Fibroblast of lung (primary cell): ENCODE measurements at places on chromosomes 1 and 21. TPM values are rescaled to one million over a fixed set of nuclear protein-coding genes. Genes with fewer than 3 reads are reported as not detected.

The RIPPLY3 gene
- total RNA-seq: not detected in 2 replicates

The SPATA45 gene
- total RNA-seq: 0.51 and 0.83 TPM in 2 replicates

The C4BPB gene
- not detected in 2 replicates for total RNA-seq

The RGS18 gene
- 0.17 TPM in 1 of 2 replicates, not detected in the other for total RNA-seq

The SLC25A34 gene
- 0.77 and 0.83 TPM in 2 replicates for total RNA-seq

The SMPDL3B gene
- 0.17 and 0.26 TPM in 2 replicates for total RNA-seq

The SLC44A5 gene
- under 0.01 TPM in 2 replicates for total RNA-seq

The ABCG1 gene
- under 0.01 and 0.77 TPM in 2 replicates for total RNA-seq

The RGS1 gene
- total RNA-seq: under 0.01 and 0.50 TPM in 2 replicates

The EPB41 gene
- 23.1 and 38.0 TPM in 2 replicates for total RNA-seq

The CDC20 gene
- total RNA-seq: 1.3 and 24.1 TPM in 2 replicates

The SYCP1 gene
- total RNA-seq: not detected in 2 replicates

The CCDC27 gene
- total RNA-seq: not detected in 2 replicates

The FALEC gene
- total RNA-seq: 0.83 and 1.0 TPM in 2 replicates

The KIF14 gene
- 1.3 and 4.0 TPM in 2 replicates for total RNA-seq

The PDZK1 gene
- 0.26 and 1.5 TPM in 2 replicates for total RNA-seq

The ADORA3 gene
- total RNA-seq: not detected in 2 replicates

The CNKSR1 gene
- not detected in 2 replicates for total RNA-seq

The OPTC gene
- total RNA-seq: not detected in 2 replicates

The ANGPTL7 gene
- total RNA-seq: 1.5 and 10.3 TPM in 2 replicates
